Activated CD8-positive, alpha-beta memory T cell treated with anti-CD3 and anti-CD28 coated beads, Interleukin-2, amount 10 ng/mL, durations not matched to agents 7 days and 5 days (primary cell): ENCODE measurements at places on chromosomes 2 and 18.

DNA sequence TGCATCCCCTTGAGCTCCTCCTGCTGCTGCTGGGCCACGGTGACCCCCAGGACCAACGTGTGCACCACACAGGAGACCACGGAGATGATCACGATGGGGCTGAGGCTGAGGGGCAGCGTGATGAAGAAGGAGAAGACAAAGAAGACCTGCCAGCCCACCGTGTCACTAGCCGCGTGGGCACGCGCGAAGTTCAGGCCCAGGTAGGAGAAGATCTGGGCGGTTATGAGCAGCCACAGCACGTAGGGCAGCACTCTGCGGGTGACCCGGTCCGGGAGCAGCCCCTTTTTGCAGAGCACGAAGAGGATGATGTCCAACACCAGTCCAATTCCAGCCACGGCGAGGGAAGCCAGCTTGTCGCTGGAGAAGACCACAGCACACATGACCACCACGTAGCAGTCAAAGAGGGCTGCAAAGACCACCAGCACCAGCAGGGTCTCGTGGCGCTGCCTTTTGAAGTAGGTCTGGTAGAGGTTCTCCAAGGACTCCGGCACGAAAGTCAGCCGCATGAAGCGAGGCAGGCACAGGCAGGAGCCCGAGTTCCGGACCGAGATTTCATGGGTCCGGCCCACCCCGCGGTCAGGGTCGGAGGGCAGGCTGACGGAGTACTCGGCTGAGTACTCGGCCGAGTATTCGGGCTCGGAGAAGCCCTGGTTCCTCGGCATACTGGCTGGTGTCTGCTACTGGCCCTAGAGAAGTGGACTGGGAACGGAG lies 1.6 kb downstream of the ADCY3 start:
- DNase-seq, result no peak

GRCh38 chr2:109736177-109736827 lies 57.8 kb upstream of the RGPD5 start:
- DNase-seq, result no peak

- no peak for DNase-seq
These were observed 776.4 kb downstream of the EPHA4 start for GRCh38 chr2:220795705-220796104.

GRCh38 chr18:63022429-63023022 lies 297.0 kb downstream of the BCL2 start:
- DNase-seq, result no peak

GRCh38 chr2:43540021-43540779 lies 55.6 kb downstream of the THADA start:
- DNase-seq, result no peak

- DNase-seq, result no peak
These were observed 136.7 kb downstream of the LAMA3 start for GRCh38 chr18:23825978-23826405.

GRCh38 chr2:108145557-108146326 lies 94.0 kb upstream of the SULT1C3 start:
- DNase-seq, result no peak

DNA sequence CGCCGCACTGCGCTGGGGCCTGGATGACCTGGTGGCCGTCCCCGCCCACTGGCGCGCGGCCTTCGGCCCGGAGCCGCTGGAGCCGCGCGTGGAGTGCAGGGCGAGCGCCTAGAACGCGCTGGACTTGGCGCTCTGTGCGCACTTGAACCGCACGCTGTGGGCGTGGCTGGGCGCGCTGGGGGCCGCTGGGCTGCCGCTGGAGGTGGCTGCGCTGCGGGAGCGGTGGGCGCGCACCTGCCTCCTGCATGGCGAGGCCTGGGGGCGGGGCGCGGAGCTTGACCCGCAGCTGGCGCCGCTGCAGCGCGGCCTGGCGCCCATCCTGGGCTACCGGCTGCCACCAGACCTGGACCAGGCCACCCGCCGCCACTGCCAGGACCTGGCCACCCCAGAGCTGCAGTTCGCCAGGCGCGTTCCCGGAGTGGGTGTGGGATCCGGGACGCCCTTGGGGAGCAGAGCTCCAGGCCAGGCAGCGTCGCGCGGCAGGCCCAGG lies 9.9 kb downstream of the AQP12B start:
- DNase-seq, result no peak

DNA sequence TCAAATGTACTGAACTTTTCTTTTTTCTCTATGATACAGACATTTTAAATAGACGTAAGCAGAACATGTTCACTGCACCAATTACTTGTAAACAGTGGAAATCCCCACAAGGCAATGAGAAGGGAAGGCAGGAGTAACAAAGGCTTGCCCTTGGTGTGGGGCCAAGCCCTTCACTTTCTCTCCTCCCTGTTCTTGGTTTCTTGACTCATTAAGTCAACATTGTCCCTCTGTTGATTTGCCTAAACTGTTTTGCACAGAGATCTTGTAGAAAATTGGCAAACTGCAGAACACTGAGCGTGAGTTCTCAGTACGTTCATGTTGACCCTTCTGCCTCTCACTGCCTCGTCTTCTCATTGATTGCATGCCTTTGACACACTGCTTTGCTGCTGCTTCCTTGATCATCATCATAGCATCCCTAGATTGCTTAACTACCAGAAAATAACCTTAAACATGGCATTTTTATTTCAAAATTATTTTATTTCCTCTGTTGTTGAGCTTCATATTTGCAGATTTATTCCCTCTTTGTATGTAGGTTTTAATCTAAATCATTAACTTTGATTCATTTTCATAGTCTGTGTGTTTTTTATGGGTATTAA lies 257.7 kb downstream of the PTGR3 start:
- DNase-seq, result no peak

- DNase-seq, result no peak
These were observed 117.6 kb downstream of the SH3RF3 start for GRCh38 chr2:109246616-109247015.

- DNase-seq, result no peak
These were observed 119.3 kb downstream of the GALNT3 start for GRCh38 chr2:165674780-165675179.

- no peak for DNase-seq
These were observed 49.7 kb upstream of the CCDC85A start for GRCh38 chr2:56133931-56134629.

DNA sequence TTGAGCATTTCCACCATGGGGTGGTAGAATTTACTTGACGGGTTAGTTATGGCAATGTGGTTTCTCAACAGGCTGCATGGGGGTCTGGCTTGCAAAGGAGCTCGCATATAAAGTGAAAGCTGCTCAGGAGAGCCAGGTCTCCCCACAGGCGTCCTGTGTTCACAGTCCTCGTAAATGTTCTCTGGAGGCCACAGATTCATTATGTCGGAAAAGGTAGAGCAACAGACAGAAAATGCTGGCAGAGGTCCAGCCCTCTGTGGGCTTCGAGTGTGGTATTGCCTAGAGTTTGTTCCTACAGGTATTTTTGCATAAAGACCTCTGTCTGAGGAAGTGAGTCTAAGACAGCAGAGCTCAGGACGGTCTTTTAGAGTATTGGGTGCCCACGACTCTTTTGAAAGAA lies 96.4 kb downstream of the CDCA7 start:
- no peak for DNase-seq

DNA sequence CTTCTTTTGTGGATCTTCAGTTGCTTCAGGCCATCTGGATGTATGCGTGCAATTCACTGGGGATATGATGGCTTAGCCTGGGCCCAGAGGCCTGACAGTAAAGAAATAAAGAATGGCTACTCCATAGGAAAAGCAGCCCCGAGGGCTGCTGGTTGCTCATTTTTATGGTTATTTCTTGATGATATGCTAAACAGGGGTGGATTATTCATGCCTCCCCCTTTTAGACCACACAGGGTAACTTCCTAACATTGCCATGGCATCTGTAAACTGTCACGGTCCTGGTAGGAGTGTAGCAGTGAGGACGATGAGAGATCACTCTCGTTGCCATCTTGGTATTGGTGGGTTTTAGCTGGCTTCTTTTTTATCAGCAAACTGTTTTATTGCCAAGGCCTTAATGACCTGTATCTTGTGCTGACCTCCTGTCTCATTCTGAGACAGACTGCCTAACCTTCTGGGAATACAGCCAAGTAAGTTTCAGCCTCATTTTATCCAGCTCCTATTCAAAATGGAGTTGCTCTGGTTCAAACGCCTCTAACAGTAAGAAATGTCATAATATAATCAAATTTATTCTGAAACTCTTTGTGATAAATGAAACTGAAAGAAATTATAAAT lies 60.5 kb downstream of the DSEL start:
- no peak for DNase-seq

DNA sequence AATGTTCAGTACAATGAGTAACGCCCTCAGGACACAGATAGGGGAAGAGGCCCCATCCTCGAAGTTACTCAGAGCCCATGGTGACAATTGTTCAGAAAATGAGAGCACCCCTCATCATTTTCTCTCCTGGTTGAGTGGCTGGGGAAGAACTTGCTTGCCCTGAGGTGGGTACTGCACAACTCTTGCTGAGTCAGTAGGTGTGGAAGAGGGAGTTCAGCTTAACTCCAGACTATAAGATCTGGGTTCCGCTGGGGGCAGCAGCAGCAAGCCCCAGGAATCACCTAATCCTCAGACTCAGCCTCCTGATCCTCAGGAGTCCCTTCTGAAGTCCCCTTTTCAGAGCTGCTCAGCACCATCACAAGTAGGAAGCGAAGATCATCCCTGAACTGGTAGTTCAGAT lies 123.7 kb downstream of the PIEZO2 start:
- no peak for DNase-seq

GRCh38 chr2:153059338-153060052 lies 341.1 kb downstream of the ARL6IP6 start:
- no peak for DNase-seq

- DNase-seq, result peak; percentile 68
These were observed 215.4 kb upstream of the ITGA4 start for GRCh38 chr2:181241797-181242196.

GRCh38 chr2:234932591-234933168 lies 19.1 kb upstream of the SH3BP4 start:
- no peak for DNase-seq

DNA sequence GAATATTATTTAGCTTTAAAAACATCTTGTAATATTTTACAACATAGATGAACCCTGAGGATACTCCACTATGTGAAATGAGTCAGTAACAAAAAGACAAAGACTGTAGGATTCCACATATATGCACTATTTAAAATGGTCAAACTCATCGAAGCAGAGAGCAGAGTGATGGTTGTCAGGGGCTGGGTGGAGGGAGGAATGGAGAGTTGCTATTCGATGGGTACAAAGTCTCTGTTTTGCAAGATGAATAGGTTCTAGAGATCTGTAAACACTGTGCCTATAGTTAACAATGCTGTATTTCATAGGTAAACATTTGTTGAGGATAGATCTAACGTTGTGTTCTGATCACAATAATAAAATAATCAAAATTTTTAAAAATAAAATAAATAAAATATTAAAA lies 1675.9 kb upstream of the CELF4 start:
- no peak for DNase-seq

GRCh38 chr2:158733430-158733755 lies 61.7 kb upstream of the DAPL1 start:
- DNase-seq, result no peak

DNA sequence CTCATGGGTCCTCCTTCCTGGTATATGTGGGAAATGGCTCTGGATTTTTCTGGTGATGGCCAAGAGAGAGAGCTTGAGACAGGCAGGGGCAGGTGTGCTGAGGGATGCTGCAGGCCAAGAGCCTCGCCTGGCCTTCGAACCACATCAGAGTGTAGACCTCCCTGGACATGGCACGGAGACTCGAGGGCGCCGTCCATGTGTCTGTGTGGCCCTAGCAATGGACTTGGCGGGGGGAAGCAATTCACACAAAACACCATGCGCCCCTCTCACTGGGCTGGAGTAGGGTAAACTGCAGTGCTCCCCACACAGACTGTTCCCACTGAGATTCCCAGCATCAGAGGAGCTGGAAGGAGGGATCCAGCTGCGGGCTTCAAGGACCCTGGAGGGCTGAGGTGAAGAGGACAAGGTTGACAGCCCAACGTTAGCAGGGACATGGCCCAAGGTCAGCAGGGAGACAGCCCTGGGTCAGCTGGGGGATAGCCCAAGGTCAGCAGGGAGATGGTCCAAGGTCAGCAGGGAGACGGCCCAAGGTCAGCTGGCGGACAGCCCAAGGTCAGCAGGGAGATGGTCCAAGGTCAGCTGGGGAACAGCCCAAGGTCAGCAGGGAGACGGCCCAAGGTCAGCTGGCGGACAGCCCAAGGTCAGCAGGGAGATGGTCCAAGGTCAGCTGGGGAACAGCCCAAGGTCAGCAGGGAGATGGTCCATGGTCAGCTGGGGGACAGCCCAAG lies 75.4 kb upstream of the HDAC4 start:
- DNase-seq, result no peak

- DNase-seq, result no peak
These were observed 10.4 kb downstream of the TCF7L1 start for GRCh38 chr2:85143463-85144082.

DNA sequence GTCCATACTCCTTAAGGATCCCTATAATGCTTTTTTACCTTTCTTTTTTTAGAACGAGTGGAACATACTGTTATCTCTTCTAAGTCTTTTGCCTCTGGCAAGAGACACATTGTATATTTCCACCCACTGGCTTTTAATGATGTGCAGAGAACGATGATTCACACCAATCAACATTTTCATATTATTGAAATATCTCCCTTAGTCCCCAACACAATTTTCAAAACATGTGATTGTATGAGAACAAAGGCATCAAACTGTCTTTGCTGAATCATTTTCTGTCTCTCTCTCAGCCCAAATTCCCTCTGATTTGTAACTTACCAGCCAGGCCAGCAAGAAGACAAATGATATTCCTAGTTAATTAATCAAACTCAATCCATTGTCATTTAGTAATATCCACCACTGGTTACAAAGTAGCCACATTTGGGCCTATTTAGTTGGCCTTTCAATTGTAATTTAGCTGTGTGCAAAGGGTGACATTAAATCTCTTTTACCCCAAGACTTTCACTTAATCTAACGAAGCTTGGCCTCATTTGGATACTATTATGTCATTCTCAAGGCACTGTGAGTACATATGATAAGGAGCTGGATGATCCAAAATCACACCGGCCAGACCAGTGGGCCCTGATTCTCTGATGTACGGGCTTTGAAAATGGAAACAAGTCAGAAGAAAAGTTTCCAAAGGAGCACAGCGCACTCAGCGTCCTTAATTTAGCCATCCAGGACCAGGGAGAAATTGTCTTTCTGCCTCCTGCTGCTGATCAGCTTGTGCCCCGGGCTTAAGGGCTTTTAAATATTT lies 185.1 kb downstream of the SCG2 start:
- DNase-seq, result no peak

GRCh38 chr2:168692132-168692744 lies 110.2 kb upstream of the NOSTRIN start:
- DNase-seq, result no peak

GRCh38 chr2:217451666-217452065 lies 551.1 kb downstream of the TNS1 start:
- no peak for DNase-seq

GRCh38 chr18:57150828-57151227 lies 3.9 kb downstream of the BOD1L2 start:
- DNase-seq, result no peak

GRCh38 chr2:161017780-161018470 lies 142.3 kb upstream of the TANK start:
- no peak for DNase-seq

GRCh38 chr2:131105950-131106801 lies 1.0 kb downstream of the PLEKHB2 start:
- DNase-seq, result peak; percentile 46

GRCh38 chr2:20626392-20626697 lies 24.6 kb downstream of the HS1BP3 start:
- no peak for DNase-seq

- DNase-seq, result no peak
These were observed 59.7 kb downstream of the CIB4 start for GRCh38 chr2:26581266-26581990.
